ENCODE measurements at places on chromosomes 1 and 21.

GRCh38 chr1:58401991-58402390 is 144.5 kb downstream of the OMA1 start:
- no peaks in the 10 kb centered on the region for H3K4me1 ChIP-seq
- H3K27ac ChIP-seq: no peak overlapping the region
- H3K4me3 ChIP-seq: no peak overlapping the region
- no peak for DNase-seq
- no peaks in the 10 kb centered on the region for H3K36me3 ChIP-seq
- no peaks in the 10 kb centered on the region for H3K27me3 ChIP-seq

DNA sequence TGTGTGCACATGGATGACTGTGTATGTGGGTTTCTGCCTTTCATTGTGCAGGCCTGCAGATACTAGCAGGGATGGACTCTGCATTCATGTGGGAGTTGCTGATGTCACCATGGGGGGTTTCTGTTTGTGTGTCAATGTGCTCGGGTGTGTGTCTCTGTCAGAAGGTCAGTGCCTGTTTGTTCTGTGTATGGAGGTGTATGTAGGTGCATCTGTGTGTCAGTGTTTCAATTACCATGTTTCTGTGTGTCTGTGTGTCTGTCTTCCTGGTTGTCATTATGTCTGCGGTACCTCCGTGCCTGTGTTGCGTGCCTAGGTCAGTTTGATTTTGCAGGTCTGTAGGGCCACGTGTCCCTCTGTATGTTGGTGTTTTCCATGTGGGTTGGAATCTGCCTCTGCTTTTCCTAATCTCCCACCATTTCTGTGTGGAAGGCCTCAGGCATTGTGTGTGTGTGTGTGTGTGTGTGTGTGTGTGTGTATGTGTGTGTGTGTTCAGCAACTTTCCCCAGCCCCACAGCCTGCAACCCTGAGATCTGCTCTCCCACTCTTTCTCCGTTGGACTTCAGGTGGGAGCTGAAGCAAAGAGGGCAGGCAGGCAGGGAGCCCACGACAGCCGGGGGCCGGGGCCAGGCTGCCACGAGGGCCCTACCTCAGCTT is 36.7 kb upstream of the WASF2 start:
- peak; percentile 12 for DNase-seq
- peak overlapping the region; percentile 11 for H3K4me3 ChIP-seq
- H3K27me3 ChIP-seq: no peaks in the 10 kb centered on the region
- no peaks in the 10 kb centered on the region for H3K36me3 ChIP-seq
- peak overlapping the region; percentile 93 for H3K27ac ChIP-seq

DNA sequence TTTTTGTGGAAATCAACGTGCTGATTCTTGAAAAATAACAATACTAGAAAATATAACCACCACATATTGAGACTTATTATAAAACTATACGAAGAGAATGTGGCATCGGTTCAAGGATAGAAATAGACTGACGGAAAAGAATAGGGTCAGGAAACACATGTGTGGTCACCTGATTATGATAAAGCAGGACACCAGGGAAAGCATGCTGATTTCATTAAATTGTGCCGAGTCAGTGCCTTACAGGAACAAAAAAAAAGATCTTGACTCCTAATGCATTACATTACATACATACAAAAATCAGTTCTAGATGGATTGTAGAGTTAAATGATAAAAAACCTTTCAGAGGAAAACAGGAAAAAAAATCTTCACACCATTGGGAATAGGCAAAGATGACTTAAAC is 43.5 kb upstream of the SERPINC1 start:
- no peak overlapping the region for H3K4me3 ChIP-seq
- no peak for DNase-seq
- peaks cover 13% of the 10 kb centered on the region for H3K36me3 ChIP-seq
- no peaks in the 10 kb centered on the region for H3K4me1 ChIP-seq

DNA sequence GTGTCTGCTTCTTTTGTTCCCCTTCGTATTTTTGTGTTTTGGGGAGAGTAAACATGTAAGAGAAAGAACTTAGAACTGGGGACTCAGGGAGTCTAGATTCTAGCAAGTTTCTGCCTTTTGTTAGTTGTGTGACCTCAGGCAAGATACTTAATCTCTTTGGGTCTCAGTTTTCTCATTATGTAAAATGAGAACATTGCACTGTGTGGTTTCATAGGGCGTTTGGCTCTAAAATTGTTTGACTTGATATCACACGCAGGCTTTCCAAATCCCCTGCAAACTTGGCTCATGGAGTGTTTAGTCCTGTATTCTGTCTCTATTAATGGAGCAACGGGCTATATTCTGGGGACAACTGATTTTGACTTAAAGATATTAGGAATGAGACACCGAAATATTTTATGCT is 57.7 kb downstream of the NTNG1 start:
- H3K27me3 ChIP-seq: no peaks in the 10 kb centered on the region
- H3K27ac ChIP-seq: no peak overlapping the region
- H3K4me3 ChIP-seq: no peak overlapping the region
- H3K4me1 ChIP-seq: no peaks in the 10 kb centered on the region

DNA sequence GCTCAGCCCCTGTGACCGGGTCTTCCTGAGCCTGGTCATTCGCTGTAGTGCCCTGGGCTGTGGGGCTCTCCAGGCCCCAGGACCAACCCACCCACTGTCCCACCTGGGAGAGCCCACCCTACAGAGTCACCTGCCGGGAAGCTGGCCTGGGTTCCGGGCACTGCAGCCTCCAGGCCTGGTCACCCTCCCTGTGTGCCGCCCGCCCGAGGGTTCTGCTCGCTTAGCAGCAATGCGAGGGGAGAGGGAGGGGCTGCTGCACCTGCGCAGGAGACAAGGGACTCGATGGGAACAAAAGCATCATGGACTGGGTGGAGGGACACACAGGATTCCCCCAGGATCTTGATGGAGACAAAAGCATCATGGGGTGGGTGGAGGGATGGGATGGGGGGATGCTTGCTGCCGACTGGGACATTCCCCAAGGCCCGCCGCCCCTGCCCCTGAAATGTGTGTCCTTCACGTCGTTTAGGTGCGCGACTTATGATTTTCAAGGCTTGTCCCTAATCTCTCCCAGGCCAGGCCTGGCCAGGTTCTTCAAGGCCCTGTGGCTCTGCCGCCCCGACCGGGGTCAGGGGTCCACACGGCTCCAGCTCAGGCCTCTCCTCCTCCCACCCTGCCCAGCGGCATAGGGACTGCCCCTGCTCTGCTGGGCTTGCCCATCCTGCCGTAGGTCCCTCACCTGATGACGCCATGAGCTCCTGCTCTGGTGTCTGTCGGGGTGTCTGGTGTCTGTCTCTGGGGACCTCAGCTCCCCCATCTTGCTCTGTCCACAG is 1.7 kb downstream of the KRTAP10-8 start:
- no peak overlapping the region for H3K27ac ChIP-seq
- DNase-seq: no peak
- H3K36me3 ChIP-seq: no peaks in the 10 kb centered on the region
- no peaks in the 10 kb centered on the region for H3K27me3 ChIP-seq
- H3K4me1 ChIP-seq: peaks cover 22% of the 10 kb centered on the region

GRCh38 chr21:46544003-46544402 is 60.9 kb downstream of the S100B start:
- H3K27ac ChIP-seq: peak overlapping the region; percentile 50
- H3K27me3 ChIP-seq: no peaks in the 10 kb centered on the region
- peaks cover 14% of the 10 kb centered on the region for H3K36me3 ChIP-seq

- H3K27ac ChIP-seq: no peak overlapping the region
- H3K4me1 ChIP-seq: no peaks in the 10 kb centered on the region
- DNase-seq: peak; percentile 60
- H3K27me3 ChIP-seq: no peaks in the 10 kb centered on the region
- no peaks in the 10 kb centered on the region for H3K36me3 ChIP-seq
Observed at GRCh38 chr1:207470927-207471326, 16.8 kb downstream of the CR2 start.

DNA sequence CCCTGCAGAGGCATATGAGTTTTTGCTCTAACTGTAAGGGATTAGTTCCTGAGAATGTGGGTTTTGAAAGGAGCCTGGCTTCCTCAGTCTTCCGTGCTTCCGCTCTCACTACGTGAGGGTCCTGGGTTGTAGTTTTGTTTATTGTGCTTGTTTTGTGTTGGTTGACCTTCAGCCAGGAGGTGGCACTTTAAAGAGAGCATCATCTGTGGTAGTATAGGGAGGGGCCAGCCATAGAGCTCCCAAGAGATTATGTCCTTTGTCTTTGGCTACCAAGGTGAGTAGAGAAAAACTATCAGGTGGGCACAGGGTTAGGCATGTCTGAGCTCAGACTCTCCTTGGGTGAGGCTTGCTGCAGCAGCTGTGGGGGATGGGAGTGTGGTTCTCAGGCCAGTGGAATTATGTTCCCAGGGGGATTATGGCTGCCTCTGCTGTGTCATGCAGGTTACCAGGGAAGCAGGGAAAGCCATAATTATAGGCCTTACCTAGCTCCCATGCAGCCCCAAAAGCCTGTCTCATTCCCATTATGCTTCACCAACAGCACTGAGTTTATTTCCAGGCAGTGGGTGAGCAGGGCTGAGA is 23.5 kb downstream of the CYP4B1 start:
- no peak overlapping the region for H3K27ac ChIP-seq
- H3K27me3 ChIP-seq: no peaks in the 10 kb centered on the region
- no peaks in the 10 kb centered on the region for H3K4me1 ChIP-seq
- H3K4me3 ChIP-seq: no peak overlapping the region
- DNase-seq: no peak
- no peaks in the 10 kb centered on the region for H3K36me3 ChIP-seq

GRCh38 chr1:44571712-44572571 is 102.3 kb downstream of the TMEM53 start:
- H3K4me3 ChIP-seq: no peak overlapping the region
- no peaks in the 10 kb centered on the region for H3K36me3 ChIP-seq
- DNase-seq: peak; percentile 37
- H3K4me1 ChIP-seq: no peaks in the 10 kb centered on the region

GRCh38 chr1:232921381-232921780 is 29.0 kb upstream of the NTPCR start:
- H3K27me3 ChIP-seq: no peaks in the 10 kb centered on the region
- H3K27ac ChIP-seq: no peak overlapping the region
- H3K4me1 ChIP-seq: peaks cover 39% of the 10 kb centered on the region
- no peaks in the 10 kb centered on the region for H3K36me3 ChIP-seq
- no peak for DNase-seq

GRCh38 chr1:4219826-4220225 is 319.8 kb upstream of the C1orf174 start:
- DNase-seq: no peak
- no peaks in the 10 kb centered on the region for H3K27me3 ChIP-seq
- no peak overlapping the region for H3K4me3 ChIP-seq
- H3K27ac ChIP-seq: no peak overlapping the region

GRCh38 chr1:17075470-17076255 is 21.8 kb upstream of the SDHB start:
- no peak overlapping the region for H3K27ac ChIP-seq
- H3K4me3 ChIP-seq: no peak overlapping the region
- no peaks in the 10 kb centered on the region for H3K4me1 ChIP-seq
- DNase-seq: no peak
- H3K36me3 ChIP-seq: no peaks in the 10 kb centered on the region

GRCh38 chr1:31772669-31773248 is 8.6 kb upstream of the ADGRB2 start:
- no peaks in the 10 kb centered on the region for H3K36me3 ChIP-seq
- peaks cover 6% of the 10 kb centered on the region for H3K4me1 ChIP-seq
- H3K27ac ChIP-seq: no peak overlapping the region
- peaks cover 3% of the 10 kb centered on the region for H3K27me3 ChIP-seq

- H3K27me3 ChIP-seq: no peaks in the 10 kb centered on the region
- H3K4me1 ChIP-seq: peaks cover 40% of the 10 kb centered on the region
- peak overlapping the region; percentile 72 for H3K4me3 ChIP-seq
- peak; percentile 52 for DNase-seq
- no peaks in the 10 kb centered on the region for H3K36me3 ChIP-seq
- peak overlapping the region; percentile 75 for H3K27ac ChIP-seq
Observed at GRCh38 chr1:154407198-154408091, 2.3 kb downstream of the IL6R start.

DNA sequence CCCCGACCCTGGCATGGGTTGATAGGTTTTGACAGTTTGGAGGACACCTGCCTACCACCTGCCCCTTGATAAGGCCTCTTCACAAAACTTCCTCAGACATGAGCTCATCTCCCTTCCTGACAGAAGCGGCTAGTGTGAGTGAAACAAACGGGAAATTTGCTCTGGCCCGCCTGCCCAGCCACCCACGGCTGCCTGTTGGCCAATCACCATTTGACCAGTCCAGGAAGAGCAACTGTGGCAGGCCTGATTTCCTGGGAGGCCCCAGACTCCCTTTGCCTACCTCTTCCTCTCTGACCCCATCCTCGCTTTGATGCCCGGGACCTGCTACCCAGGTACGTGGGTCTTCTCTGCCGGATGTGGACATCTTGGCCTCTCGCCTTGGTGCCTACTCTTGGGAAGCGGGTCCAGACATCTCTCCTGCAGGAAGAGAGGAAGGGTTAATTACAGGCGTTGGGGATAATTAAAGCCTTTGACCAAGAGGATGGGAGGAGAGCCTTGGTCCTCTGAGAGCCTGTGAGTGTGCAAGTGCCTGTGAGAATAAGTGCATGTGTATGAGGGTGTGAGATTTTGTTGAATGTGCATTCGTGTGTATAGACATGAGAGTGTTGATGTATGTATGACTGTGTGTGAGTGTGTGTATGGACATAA is 1.1 kb upstream of the EPHA2 start:
- no peak overlapping the region for H3K27ac ChIP-seq
- H3K4me1 ChIP-seq: peaks cover 29% of the 10 kb centered on the region
- no peak overlapping the region for H3K4me3 ChIP-seq
- H3K27me3 ChIP-seq: no peaks in the 10 kb centered on the region
- H3K36me3 ChIP-seq: no peaks in the 10 kb centered on the region
- no peak for DNase-seq

GRCh38 chr1:68313735-68314134 is 81.4 kb upstream of the WLS start:
- no peak overlapping the region for H3K27ac ChIP-seq
- DNase-seq: no peak
- H3K4me1 ChIP-seq: no peaks in the 10 kb centered on the region
- no peak overlapping the region for H3K4me3 ChIP-seq

- H3K36me3 ChIP-seq: no peaks in the 10 kb centered on the region
- H3K27ac ChIP-seq: no peak overlapping the region
- H3K4me3 ChIP-seq: no peak overlapping the region
- H3K27me3 ChIP-seq: no peaks in the 10 kb centered on the region
Observed at GRCh38 chr1:63782982-63783381, 9.2 kb downstream of the ROR1 start.

GRCh38 chr1:113978863-113979702 is at the start of gene OLFML3:
Gene OLFML3 (plus strand): TSS chr1:113979474. CDS start chr1:113979517, 43 bp downstream.
- no peak within 1 kb of the TSS for H3K4me3 ChIP-seq
- no peaks in the 10 kb centered on the region for H3K27me3 ChIP-seq
- H3K27ac ChIP-seq: no peak within 1 kb of the TSS
- H3K4me1 ChIP-seq: no peaks in the 10 kb centered on the region
